ENCODE measurements at places on chromosomes 3 and 15. TPM values are rescaled to one million over a fixed set of nuclear protein-coding genes. Genes with fewer than 3 reads are reported as not detected.

DNA sequence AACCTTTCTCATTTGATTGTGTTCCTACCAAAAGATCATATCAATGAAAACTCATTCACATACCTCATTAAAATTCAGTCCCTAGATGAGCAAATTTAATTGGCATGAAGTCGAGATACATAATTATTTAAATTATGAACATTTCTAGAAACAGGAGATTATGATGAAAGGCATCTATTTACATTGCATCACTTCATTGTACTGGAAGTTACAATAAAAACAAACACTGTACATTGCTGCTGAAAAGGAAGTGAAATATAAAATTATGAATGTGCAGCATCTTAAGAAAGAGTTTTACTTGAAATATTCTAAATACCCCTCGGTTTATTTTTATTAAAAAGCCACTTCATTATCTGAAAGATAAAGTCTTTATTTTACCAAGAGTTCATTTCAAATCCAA is 163.4 kb upstream of the ZNF385D start:
- DNase-seq, result no peak

GRCh38 chr15:36626141-36626800 is 46.8 kb downstream of the CDIN1 start:
- no peak for DNase-seq

DNA sequence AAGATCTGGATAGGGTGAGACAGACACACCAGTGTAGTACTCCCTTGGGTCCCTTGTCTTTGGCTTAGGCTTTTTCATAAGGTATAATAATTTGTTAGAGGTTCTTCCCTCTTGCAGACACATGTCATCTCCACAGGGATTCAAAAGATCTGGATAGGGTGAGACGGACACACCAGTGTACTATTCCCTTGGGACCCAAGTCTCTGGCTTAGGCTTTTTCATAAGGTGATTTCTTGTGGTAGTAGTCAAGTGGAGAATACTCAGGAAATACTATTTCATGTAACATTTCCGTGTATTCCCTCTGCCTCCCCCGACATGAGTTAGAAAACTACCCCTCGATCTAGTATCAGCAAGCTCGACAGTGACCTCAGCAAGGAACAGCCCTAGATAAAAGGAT is 954 bp upstream of the MAPKBP1 start:
- no peak for DNase-seq

- DNase-seq, result no peak
These were observed 352.8 kb upstream of the SEMA6D start for GRCh38 chr15:47364230-47365141.

GRCh38 chr3:57755368-57755675 is 787 bp upstream of the SLMAP start:
- DNase-seq, result no peak

PIK3CA gene
- total RNA-seq, result 20.3 TPM

GRCh38 chr3:18681818-18682345 is 256.7 kb upstream of the SATB1 start:
- no peak for DNase-seq

Measured in mucosa of gallbladder (tissue), 1 donor.